ENCODE measurements at places on chromosomes 5 and 9.

GRCh38 chr5:111385970-111386831 is 126.1 kb downstream of the STARD4 start:
- DNase-seq = no peak

DNA sequence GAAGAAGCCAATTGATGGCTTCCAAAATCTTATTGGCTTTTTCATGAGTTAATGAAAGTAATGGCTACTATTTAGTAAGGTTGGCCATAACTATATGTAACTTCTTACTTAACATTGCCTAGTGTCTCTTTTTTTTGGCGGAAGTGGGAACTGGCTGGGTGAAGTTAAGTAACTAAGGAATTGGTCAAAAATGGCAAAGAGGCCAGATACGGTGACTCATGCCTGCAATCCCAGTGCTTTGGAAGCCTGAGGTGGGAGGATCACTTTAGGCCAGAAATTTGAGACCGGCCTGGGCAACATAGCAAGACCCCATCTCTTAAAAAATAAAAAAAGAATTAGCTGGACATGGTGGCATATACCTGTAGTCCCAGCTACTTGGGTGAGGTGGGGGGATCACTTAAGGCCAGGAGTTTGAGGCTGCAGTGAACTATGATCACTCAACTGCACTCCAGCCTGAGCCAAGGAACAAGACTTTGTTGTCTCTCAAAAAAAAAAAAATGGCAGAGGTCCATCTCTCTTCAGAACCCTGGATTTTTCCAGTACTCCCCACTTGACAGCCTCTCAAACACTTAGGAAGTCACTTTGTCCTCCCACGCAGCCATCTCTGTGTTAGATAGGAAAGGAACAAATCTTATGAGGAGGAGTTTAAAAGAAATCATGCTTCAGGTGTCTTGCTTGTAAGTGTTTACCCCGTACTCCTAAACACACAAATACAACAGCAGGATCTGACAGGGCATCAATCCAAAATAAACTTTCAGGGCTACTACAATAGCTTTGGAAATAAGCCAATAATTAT is 75.7 kb downstream of the TEK start:
- no peak for DNase-seq

DNA sequence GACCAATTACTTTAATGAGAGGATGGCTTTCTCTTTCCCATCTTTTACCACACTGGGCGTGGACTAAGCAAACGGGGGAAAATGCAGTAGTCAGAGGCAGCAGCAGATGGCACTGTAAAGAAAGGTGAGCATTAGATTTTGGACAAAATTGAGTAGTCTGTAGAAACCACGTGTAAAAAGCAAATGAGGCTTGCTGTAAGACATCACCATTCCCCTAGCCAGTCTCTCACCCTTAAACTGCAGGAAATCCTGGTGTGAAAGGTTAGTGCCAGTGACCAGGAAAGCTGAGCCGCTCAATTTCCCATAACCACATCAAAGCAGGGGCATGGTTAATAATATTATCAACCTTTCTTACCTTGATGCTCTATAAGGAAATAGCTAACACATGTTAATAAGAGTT is 31.8 kb downstream of the SPATA31C2 start:
- DNase-seq = no peak

DNA sequence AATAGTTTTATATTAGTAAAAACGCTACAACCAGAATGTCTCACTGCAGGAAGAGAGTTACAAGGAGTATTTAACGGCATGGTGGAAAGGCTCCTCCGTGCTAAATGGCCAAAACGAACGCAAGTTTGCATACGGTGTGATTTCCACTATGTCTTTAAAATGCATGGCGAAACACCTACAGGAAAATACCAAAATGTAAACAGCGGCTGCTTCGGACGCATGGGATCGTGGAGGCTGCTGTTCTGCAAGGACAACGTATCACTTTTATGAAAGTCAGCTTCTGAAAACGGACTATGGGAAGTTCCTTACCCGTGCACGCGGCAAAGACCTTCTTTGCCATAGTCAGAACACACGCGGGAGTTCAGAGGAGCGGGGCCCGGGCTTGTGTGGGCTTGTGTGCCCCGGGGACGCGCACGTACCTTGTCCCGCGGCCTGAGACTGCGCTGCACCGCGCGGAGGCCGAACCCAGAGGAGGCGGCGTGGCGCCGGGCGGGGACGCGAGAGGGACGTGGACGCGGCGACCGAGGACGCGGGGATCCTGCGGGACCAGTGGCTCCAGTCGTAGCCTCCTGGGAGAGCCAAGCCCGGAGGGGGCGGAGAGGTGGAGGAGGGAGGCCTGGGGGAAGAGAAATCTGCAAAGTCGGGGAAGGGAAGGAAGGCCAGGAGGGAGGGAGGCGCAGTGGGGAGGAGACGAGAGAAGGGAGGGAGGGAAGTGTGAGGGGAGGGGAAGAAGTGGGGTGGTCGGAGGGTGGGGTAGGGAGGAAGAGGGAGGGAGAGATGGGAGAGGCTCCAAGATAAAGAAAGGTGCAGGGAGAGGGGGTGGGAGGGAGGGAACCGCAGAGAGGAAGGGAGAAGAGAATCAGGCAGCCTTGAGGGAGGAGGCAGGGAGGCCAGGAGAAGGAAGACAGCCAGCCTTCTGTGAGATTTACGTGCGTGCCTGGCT is at the start of gene CMBL:
Gene CMBL, minus strand, starts transcription at position 697 of the 943 bp plus-strand sequence. CDS start 17,140 bp downstream, outside the sequence.
- peak; percentile 50 for DNase-seq

DNA sequence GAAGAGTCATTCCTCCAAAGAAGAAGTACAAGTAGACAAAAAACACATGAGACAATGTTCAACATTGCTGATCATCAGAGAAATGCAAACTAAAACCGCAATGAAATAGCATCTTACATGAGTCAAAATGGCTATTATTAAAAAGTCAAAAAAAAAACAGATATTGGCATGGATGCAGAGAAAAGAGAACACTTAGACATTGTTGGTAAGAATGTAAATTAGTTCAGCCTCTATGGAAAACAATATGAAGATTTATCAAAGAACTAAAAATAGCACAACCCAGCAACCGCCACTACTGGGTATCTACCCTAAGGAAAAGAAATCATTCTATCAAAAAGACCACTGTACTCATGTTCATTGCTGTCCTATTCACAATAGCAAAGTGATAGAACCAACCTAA is 157.5 kb downstream of the CHSY3 start:
- no peak for DNase-seq

- DNase-seq = no peak
Measured at GRCh38 chr5:157665467-157666070, 5.8 kb upstream of the C5orf52 start.

- DNase-seq = no peak
Measured at GRCh38 chr5:14840624-14841023, 31.0 kb downstream of the ANKH start.

GRCh38 chr9:4618700-4619099 is 43.4 kb upstream of the PLPP6 start:
- DNase-seq = no peak

- no peak for DNase-seq
Measured at GRCh38 chr9:94632737-94633136, 6.6 kb downstream of the FBP1 start.

GRCh38 chr5:180915924-180916323 is 17.0 kb downstream of the BTNL8 start:
- DNase-seq = no peak

GRCh38 chr9:72554221-72554641 is 32.8 kb downstream of the TMC1 start:
- no peak for DNase-seq

DNA sequence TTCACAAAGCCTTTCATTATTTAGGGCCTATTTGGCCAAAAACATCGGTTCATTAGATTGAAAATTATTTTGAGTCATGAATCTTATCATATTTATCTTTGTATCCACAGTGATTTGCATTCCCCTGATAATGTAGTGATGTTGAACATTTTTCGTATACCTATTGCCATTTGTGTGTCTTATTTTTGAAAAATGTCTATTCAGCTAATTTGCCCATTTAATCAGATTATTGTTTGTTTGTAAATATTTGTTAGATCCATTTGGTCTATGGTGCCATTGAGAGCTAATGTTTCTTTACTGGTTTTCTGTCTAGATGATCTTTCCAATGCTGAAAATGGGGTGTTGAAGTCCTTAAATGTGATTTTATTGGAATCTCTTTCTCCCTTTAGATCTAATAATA is 439.2 kb upstream of the TYRP1 start:
- no peak for DNase-seq

DNA sequence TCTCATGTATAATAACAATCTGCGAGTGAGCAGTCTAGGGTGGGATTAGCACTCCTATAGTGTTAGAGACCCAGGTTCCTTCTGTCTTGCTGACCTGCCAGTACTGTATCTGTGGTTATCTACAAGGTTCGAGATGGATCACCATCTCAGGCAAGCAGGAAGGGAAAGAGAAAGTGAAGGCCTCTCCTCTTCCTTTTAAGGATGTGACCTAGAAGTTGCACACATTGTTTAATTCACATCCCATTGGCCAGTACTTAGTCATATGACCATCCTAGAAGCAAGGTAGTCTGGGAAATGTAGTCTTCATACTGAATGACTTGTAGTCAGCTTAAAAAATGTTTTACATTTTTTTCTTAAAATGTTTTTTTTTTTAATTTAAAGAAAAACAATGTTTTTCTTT is 168.6 kb downstream of the CARTPT start:
- DNase-seq = peak; percentile 43

DNA sequence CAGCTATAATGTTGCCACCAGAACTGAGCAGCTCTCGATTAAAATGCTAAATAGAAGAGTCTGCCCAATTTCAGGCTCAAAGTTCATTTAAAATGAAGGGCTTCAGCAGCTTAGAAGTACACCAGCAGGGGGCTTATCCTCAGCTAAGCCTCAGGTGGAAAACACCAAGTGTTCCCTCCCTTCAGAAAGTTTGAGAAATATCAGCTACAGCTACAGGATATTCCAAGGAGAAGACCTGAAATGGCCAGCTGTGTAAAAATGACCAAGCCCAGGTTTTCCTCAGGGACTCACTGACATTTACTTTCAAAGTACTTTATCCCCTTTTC is 395.4 kb downstream of the DTWD2 start:
- no peak for DNase-seq

DNA sequence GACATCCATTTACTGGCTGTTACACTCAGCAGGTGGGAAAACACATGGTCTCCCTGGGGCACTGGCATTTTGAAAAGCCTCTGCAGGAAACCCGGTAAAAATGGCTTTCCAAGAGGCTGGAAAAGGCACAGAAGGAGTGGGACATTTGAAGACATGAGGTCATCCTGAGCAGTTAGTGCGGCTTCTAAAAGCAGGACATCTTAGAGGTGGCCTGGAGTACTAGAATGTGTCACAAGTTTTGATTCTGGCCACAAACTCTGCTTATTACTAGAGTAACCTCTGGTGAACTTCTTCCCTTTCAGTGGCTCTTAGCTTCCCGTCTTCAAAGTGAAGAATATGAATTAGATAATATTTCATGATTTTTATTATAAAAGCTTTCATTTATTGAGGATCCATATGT is 423.0 kb upstream of the BRINP1 start:
- no peak for DNase-seq

GRCh38 chr5:149959406-149960236 is 937 bp upstream of the SLC26A2 start:
- DNase-seq = no peak

DNA sequence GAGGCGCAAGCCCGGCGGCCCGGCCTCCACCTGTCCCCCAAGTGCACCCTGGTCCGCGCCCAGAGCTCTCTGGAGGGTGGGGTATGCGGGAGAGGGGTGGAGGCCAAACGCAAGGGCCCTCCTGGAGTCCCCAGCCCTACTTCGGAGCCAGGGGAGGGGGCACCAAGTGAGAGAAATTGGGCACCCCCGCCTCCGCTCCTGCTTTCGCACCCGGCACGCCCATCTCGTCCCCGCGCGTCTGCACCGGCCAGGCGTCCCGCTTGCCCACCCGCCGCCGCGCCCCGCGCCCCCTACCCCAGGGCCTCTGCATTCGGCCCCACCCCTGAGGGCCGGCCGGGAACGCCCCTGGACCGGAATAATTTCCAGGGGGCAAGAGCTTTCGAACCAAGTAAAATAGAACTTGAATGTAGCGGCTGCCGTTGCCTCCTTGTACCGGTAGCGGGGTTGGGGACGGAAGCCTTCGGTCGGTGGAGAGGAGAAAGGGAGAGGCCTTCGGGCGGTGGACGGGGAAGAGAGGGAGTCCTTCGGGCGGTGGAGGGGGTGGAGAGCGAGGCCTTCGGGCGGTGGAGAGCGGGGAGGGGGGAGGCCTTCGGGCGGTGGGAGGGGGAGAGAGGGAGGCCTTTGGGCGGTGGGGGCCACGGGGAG is 694 bp upstream of the PHPT1 start:
- DNase-seq = no peak

DNA sequence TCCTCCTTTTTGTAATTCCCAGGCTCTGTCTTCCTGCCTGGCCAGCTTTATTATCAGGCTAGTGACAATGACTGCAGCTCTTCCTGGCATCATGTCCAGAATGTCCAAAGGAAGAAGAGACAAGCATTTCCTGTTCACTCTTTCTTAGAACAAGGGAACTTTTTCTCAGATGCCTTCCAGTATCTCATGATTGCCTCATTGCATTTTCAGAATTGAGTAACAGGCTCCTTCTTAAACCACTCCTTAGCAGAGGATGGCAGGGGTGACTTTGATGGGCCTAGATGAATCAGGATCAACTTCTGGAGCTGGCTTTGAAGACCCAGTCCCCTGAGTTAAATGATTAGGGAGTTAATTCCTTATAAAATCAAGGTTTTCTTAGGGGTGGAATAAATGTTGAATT is 92.9 kb upstream of the RASGRF2 start:
- no peak for DNase-seq

DNA sequence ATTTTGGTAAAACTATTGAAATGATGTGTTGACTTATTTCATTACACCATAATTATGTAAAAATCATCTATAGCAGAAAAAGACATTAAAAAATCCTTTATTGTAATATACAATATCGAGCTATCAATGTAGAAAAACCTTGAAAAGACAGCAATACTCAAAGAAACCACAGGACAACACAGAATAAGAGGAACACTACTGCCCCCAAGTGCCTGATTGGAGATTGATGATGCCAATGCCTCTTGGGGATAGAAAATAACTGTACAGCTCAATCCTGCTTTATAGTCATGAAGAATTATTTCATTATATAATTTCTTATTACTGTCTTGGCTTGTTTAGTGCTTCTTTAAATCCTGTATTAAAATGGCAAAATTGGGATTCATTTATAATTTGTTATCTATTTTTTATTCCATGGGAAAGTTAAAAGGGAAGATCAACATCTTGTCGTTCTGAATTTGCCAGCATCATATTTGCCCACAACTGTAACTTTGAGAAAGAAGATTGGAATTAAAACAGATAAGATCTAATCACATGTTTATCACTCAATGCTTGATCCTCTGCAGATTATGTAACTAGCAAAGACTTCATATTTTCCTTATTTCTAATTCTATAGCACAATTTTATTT is 337.5 kb downstream of the CDH9 start:
- no peak for DNase-seq

GRCh38 chr9:4164356-4164755 is 135.5 kb downstream of the GLIS3 start:
- DNase-seq = no peak

Measured in GM18507 (cell line).